ENCODE measurements at places on chromosomes 6 and 20.
A peak's percentile ranks its signal among the peaks of the same experiment; 100 is the strongest.

- no peak for DNase-seq
Measured at GRCh38 chr20:32570401-32571190, 14.5 kb downstream of the NOL4L start.

DNA sequence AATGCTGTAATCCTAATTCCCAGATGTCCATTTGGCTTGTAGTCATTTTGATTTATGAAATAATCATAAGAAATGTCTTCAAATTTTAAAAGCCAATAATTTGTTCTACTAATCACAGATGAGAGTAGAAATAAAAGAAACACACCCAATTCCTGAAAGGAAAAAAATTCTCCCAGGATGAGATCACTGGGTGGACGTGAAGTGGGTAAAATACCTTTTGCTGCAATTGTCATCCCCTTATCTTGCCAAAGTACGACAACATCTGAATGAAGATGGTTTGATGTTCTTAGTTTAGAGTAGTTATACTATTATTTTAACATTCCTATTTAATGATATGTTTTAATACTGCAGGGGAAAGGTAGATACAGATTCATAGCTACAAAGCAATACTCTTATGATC lies 33.7 kb downstream of the MTHFD1L start:
- DNase-seq: no peak

DNA sequence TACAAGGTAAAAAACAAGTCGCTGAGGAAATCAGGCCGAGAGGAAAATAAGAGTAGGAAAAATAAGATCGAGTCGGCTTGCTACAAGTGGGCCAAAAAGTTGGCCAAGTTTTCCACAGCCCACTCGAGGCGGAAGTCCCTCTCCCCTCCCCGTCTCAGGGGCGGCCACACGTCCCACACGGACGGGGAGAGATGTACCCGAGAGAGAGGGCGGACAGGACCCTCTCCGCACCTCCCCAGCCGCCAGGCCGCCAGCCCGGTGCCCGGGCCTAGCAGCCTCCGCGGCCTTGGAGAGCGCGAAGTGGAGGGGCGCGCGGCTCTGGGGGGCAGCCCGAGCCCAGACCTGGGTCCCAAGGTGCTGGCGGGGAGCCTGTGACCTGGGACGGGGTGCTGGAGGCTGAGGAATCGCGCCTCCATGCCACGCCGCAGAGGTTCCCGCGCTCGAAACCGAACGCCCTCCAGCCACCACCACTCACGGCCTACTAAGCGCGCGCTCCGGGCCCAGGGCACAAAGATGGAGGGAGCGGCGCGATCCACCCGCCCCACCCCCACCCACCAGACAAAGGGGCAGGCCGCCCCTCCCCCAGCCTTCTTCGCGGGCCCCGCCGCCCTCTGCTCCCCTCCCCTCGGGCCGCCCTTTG lies 1.9 kb upstream of the HMGA1 start:
- DNase-seq: no peak

GRCh38 chr6:49515485-49516146 lies 15.9 kb downstream of the GLYATL3 start:
- no peak for DNase-seq

DNA sequence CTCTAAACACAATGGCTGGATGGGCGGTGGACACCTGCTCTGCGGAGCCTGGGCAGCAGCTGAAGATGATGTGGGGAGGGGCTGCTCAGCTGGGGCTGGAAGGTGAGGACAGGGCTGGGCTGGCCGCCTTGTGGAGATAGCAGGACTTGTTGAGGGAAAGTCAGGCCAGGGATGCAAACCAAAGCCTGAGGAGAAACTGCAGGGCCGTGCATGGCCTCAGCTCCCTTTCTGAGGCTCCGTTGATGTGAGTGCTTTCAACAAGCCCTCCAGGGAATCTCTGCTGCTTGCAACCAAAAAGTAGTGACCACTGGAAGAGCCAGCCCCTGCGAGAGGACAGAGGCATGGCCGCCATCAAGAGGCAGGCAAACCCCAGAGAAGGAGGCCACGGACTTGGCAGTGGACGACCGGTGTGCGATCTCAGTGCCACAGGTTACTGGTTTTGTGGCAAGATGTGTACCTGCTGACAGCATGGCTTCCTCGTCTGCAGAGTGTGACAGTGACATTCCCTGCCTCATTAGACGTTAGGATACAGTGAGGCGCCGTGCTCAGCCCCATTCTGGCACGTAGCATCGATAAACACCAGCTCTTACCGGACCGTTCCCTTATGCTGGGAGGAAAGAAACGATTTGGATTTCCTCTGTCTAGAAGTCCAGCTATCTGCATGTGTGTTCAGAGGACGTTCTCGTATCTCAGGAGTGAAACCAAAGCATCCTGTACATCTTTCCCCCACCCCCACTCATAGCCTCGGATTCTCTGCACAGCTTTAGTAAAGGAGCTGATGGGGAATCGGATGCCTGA lies 37.9 kb downstream of the ERMARD start:
- peak; percentile 66 for DNase-seq

DNA sequence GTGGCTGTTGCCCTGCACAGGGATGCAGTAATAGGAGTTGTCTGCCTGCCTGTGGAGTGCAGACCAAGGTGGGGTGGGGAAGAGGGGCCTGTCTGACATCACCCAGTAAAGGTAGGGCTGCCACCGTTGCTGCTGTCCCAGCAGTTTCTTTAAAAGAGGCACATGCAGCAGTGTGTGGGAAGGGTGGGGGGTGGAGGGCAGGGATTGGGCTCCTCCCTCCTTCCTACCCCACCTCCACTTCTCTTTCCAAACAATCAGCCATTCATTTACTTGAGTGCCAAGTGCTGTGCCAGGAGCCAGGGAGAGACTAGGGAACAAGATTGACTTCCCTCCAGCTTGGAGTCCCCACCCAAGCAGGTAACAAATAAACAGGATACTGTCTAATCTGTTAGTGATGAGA lies 66.8 kb upstream of the MYL9 start:
- DNase-seq: no peak

DNA sequence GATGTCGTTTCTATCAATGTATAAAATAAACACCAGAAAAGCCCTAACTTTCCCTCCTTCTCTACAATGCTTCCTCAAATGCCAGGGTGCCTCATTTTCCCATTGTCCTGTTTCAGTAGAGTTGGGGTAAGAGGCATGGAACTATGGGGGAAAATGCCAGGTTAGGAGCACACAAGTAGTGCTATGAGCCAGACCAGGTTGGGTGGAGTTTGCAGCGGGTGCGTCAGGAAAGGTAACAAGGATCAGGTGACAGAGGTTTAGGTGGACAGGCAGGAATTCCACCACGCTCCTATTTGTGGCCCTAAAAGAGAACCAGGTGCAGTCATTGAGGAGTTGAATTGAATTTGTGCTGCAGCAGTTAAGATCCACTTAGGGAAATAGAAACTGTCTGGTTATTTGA lies 36.5 kb downstream of the SYTL3 start:
- peak; percentile 53 for DNase-seq

GRCh38 chr6:157217894-157218370 lies 105.4 kb downstream of the TMEM242 start:
- DNase-seq: no peak

GRCh38 chr20:56974499-56975250 lies 291.8 kb downstream of the BMP7 start:
- no peak for DNase-seq

DNA sequence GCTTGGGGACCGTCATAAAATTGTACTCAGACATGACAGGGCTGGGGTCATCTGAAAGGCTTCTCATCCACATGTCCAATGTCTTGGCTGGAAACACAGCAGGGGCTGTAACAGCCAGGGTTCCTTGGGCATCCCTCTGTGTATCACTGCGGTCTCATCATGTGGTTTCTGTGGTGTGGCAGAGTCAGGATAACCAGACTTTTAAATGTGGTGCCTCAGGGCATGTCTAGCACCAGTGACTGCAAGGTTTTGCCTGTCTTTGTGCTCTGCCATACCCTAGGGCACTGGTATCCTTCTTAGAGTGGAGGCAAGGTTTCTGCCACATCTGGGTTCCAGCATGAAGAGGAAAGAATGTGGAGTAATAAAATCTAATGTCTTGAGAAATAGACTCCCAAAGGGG lies 124.2 kb downstream of the PLEKHG1 start:
- no peak for DNase-seq
